Activated CD8-positive, alpha-beta T cell treated with anti-CD3 and anti-CD28 coated beads for 36 hours (primary cell): ENCODE measurements at places on chromosomes 4 and X. TPM values are rescaled to one million over a fixed set of nuclear protein-coding genes. Genes with fewer than 3 reads are reported as not detected.

NPY1R gene
- total RNA-seq = not detected

OSTC gene
- 75.7 TPM for total RNA-seq

DNA sequence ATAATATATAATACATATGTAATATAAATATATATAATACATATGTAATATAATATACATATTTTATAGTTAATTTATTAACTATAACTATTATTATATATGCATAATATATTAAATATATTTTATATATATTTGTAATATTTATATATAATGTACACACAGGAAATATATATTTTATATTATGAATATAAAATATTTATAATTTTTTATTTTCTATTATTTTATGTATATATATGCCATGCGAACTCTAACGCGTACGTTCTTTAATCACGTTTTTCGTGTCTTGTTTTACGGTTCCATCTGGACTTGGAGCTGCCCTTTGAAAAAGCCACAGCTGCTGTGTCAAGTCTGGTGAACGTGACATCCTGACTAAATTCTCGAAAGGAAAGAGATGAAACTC, 332.1 kb downstream of the ASMT start:
- H3K4me3 ChIP-seq = no peak overlapping the region
- H3K4me1 ChIP-seq = no peaks in the 10 kb centered on the region
- DNase-seq = no peak
- H3K27me3 ChIP-seq = no peaks in the 10 kb centered on the region
- H3K36me3 ChIP-seq = no peaks in the 10 kb centered on the region

DNA sequence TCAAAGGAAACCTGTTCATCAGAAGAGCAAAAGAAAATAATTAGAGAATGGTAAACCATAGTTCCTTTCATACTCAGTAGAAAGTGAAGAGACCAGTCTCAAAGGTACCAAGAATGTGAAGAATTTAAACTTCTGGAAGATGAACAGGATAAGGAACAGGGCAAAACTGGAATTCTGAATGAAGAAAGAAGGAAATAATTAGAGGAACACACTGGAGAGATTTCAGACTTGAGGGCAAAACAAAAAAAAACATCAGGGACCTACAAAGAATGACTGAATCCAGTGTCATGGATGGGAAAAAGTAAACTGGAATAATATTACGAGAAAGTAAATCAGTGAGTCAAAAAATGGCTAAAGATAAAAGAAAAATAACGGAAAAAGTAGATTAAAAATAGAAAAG, 245.6 kb upstream of the NEIL3 start:
- no peaks in the 10 kb centered on the region for H3K36me3 ChIP-seq
- DNase-seq = no peak
- H3K27ac ChIP-seq = no peak overlapping the region
- H3K4me3 ChIP-seq = no peak overlapping the region

DNA sequence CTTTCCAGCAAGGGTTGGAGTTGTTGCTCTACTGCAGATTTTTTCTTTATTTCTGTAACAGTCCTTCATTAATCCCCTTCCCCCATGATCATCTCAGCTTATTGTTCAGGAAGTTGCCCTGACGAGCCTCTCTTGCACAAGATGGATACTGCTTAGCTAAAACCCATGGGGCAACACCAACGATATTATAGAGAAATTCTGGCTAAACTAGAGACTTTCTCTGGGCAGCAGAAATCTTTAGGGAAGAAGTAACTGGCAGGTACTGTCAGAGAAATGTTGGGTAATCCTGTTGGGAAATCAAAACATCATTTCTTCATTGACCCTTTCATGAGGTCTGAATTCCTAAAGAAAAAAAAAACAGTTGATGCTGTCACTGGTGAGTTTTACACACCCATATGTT, 921.3 kb downstream of the NLGN4X start:
- DNase-seq = no peak
- no peaks in the 10 kb centered on the region for H3K27me3 ChIP-seq
- no peak overlapping the region for H3K4me3 ChIP-seq
- H3K4me1 ChIP-seq = no peaks in the 10 kb centered on the region

GRCh38 chr4:2340272-2341061, 78.0 kb downstream of the ZFYVE28 start:
- no peaks in the 10 kb centered on the region for H3K4me1 ChIP-seq
- DNase-seq = no peak
- no peaks in the 10 kb centered on the region for H3K27me3 ChIP-seq
- H3K36me3 ChIP-seq = peaks cover 3% of the 10 kb centered on the region
- no peak overlapping the region for H3K27ac ChIP-seq

GRCh38 chr4:123430031-123430430, 33.4 kb downstream of the SPRY1 start:
- H3K27ac ChIP-seq = peak overlapping the region; percentile 71
- DNase-seq = peak; percentile 78
- no peak overlapping the region for H3K4me3 ChIP-seq
- H3K4me1 ChIP-seq = peaks cover 17% of the 10 kb centered on the region

GRCh38 chr4:68463796-68464195, 16.5 kb downstream of the TMPRSS11E start:
- no peak overlapping the region for H3K27ac ChIP-seq
- no peaks in the 10 kb centered on the region for H3K27me3 ChIP-seq
- no peaks in the 10 kb centered on the region for H3K36me3 ChIP-seq
- no peak for DNase-seq
- H3K4me3 ChIP-seq = no peak overlapping the region
